ENCODE measurements at places on chromosomes 12 and 14.

DNA sequence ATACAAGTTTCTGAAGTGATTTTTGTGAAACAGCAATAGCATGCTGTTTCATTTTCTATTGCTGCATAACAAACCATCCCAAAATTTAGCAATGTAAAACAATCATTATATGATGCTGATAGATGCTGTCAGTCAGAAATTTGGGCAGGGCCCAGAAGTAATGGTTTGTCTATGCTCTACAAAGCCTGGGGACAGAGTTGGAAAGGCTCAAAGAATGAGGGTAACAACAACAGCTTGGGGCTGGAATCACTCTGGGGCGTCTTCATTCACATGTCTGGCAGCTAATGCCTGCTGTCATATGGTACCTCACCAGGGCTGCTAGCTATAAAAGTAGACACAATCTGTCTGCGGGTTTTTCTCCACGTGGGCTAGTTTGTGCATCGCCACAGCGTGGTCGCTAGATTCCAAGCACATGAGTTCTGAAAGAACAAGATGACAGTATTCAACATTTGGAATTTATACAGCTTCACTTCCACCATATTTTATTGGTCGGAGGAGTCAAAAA, 176.5 kb downstream of the BMP4 start:
- no peak for DNase-seq

- DNase-seq: no peak
Measured at GRCh38 chr12:97017213-97017612, 110.2 kb downstream of the NEDD1 start.

DNA sequence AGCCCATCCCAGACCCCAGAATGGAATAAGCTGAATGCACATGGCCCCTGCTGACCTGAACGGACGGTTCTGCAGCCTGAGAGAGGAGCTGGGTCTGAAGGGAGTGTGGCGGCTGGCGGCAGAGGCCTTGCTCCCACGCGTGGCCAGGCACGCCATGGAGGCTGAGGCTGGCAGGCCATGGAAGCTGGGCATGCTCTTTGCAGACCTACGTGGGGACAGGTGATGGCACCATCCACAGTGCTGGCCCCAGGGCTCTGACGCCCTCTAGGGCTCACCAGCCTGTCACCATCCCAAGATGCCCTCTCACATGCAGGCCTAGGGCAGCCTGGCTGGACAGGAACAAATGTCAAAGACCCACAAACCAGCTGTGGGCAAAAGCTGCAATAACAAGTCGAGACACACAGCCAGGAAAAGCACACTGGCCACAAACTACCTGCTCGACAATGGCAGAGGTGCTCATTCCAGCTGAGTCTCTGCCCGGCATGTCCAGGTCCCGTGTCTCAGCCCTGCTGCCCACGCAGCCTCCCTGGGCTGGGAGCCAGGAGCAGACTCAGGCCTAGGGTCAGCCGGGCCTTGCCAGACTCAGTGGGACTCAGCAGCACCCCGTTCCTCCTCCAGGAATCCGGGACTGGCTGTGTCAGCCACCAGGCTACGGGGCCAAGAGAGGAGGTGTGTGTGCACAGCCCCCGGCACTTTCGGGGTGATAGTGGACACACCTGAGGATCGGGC, 19.7 kb downstream of the BTBD6 start:
- DNase-seq: no peak

DNA sequence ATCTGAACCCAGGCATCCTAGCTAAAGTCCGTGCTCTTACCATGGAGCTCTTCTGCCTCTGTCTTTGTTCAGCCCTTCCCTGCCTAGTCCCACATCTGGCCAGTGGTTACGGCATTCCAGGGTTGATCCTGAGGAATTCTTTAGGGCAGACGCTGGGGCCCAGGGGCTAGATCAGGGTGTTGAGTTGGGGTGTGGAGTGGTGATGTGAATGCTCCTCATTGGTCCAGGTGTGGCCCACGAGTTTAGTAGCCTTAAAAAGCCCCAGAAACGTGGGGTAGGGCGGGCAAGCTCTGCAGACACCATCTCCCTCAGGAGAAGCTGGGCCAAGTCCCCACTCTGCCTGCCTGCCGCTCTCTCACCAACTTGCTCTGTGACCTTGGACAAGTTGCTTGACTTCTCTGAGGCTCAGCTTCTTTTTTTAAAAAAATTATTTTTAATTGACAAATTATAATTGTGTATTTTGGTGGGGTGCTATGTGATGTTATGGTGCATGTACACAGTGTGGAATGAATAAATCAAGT, 9.0 kb upstream of the SERPINA6 start:
- no peak for DNase-seq

GRCh38 chr12:5582018-5582417, 150.1 kb downstream of the NTF3 start:
- no peak for DNase-seq

- DNase-seq: no peak
Measured at GRCh38 chr14:22549981-22550673, 38.9 kb downstream of the DAD1 start.

DNA sequence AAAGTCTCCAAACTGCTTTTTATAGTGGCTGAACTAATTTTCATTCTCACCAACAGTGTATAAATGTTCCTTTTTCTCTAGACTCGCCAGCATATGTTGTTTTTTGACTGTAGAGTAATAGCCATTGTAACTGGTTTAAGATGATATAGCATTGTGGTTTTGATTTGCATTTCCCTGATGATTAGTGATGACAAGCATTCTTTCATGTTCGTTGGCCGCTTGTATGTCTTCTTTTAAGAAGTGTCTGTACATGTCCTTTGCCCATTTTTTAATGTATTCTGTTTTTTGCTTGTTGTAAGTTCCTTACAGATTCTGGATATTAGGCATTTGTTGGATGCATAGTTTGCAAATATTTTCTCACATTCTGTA, 404.9 kb downstream of the FLRT2 start:
- no peak for DNase-seq

DNA sequence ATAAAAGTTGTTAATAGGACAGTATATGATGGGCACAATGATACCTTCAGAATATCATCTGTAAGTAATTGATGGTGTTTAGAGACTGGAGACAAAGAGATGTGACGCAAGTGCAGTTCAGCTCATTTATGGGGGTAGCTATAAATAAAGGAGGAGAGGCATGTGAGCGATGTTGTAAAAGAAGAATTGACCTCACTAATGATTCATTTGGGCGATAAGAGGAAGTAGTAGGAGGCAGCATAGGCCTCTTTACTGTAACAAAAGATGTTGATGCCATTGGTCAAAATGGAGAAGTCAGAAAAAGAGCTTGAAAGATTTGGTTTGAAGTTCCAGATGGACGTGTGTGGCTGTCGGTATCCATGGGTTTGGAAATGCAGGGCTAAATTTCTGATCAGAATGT, 70.0 kb downstream of the FLRT2 start:
- DNase-seq: peak; percentile 79

- DNase-seq: no peak
Measured at GRCh38 chr14:91343051-91343450, 74.6 kb downstream of the CCDC88C start.

DNA sequence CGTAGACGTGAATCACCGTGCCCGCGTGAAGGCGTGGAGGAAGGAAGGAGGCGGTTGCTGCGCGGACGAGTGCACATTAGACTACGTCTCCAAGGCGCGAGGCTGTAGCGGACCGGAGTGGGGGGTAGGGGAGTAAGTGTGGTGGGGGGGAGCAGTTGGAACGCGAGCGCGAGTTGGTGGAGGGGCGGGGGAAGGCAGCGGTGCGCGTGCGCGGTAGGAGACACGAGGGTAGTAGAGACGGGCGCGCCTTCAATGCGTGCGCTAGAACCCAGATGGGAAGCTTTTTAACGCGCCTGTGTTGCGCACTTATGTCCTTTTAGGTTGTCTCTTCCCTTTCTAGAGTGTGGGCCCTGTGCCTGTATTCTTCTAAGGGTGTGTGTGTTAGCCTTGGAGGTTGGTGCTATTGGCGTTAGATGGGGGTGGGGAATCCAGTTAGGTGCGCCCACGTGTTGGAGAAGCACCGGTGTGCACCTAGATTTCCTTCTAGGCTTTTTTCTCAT, 604 bp downstream of the EIF4B start:
- DNase-seq: peak; percentile 89

DNA sequence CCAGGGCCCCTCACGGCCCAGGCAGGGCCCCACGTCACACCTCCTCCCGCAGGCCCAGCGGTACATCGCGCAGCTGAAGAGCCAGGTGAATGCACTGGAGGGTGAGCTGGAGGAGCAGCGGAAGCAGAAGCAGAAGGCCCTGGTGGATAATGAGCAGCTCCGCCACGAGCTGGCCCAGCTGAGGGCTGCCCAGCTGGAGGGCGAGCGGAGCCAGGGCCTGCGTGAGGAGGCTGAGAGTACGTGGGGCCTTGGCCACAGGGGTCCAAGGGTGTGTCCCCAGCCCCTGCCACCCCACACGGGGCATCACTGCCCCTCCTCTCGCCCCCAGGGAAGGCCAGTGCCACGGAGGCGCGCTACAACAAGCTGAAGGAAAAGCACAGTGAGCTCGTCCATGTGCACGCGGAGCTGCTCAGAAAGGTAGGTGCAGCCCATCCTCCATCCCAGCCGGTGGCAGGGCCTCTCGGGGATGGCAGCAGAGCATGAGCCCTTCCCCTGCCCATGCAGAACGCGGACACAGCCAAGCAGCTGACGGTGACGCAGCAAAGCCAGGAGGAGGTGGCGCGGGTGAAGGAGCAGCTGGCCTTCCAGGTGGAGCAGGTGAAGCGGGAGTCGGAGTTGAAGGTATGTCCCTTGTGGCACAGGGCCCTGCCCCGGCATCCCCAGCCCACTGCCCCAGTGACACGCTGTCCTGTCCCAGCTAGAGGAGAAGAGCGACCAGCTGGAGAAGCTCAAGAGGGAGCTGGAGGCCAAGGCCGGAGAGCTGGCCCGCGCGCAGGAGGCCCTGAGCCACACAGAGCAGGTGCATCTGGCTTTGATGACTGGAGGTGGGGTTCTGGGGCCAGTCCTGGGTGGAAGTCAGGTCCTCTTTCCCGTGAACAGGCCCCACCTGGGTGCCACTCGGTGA, 20.9 kb downstream of the HIP1R start:
- DNase-seq: no peak

- DNase-seq: peak; percentile 76
Measured at GRCh38 chr14:52315355-52315718, 1.2 kb downstream of the PTGER2 start.
